Esophagus muscularis mucosa (tissue), 4 donors: ENCODE measurements at places on chromosomes 5 and 9. TPM values are rescaled to one million over a fixed set of nuclear protein-coding genes. Genes with fewer than 3 reads are reported as not detected.

Gene NR4A3
- total RNA-seq, result 17.4 TPM

DNA sequence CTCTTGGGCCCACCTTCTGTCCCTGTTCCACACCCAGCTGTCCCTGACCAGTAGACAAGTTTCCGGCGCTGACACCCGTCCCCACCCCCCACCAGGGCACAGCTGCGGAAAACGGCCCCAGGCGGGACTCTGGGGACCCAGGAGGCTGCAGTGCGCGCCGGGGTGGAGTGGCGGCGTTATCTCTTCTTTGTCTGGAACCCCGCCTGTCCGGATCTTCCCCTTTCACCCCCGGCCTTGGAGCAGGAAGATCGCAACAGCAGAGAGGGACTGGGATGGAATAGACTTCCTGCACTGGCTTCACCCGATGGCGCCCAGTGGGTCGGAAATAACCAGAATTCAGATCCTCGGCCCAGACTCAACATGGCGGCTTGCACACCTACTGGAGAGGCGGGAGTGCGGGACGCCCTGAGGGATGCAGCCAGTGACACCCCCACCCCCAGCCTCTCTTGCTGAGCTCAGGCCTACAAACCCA lies 4.7 kb downstream of the PAX5 start:
- DNase-seq, result no peak

Gene LRRTM2
- total RNA-seq, result 0.06 TPM

- no peak for DNase-seq
Measured at GRCh38 chr5:72921886-72922285, 34.0 kb upstream of the FCHO2 start.

GRCh38 chr9:93136011-93136440 lies 2.0 kb upstream of the NINJ1 start:
- no peak for DNase-seq

- no peak for DNase-seq
Measured at GRCh38 chr5:31291323-31291854, 97.9 kb downstream of the CDH6 start.

Gene PLCXD3
- 3.0 TPM for total RNA-seq

- no peak for DNase-seq
Measured at GRCh38 chr9:127991017-127991756, 10.4 kb upstream of the EEIG1 start.

- no peak for DNase-seq
Measured at GRCh38 chr5:179585941-179586401, 35.6 kb downstream of the RUFY1 start.

- DNase-seq, result peak; percentile 95
Measured at GRCh38 chr5:180831139-180832093, 28.8 kb upstream of the MGAT1 start.

DNA sequence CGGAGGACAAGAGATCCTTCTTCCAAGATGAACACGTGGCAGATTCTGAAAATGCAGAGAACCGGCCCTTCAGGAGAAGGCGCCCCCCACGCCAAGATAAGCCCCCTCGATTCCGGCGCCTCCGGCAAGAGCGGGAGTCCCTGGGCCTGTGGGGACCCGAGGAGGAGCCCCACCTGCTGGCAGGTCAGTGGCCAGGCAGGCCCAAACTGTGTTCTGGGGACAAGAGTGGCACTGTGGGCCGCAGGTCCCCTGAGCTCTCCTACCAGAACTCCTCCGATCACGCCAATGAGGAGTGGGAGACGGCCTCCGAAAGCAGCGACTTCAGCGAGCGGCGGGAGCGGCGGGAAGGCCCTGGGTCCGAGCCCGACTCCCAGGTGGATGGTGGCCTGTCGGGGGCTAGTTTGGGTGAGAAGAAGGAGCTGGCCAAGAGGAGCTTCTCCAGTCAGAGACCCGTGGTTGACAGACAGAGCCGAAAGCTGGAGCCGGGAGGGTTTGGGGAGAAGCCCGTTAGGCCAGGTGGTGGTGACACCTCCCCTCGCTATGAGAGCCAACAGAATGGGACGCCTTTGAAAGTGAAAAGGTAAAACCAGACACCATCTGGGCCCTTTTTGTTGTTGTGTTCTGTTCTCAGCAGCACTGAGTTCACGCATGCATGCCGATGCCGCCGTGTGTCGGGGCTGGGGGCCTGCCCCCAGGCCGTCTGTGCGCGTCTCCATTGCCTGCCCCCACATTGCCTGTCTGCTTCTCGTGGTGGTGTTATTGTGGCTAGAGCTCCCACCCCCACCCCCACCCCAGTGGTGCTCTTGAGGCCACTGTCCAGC lies 26.6 kb upstream of the POMT1 start:
- no peak for DNase-seq
